ENCODE measurements at places on chromosomes 1 and 21.
A peak's percentile ranks its signal among the peaks of the same experiment; 100 is the strongest.

GRCh38 chr1:9699361-9699760 lies 47.8 kb downstream of the PIK3CD start:
- no peak for DNase-seq

DNA sequence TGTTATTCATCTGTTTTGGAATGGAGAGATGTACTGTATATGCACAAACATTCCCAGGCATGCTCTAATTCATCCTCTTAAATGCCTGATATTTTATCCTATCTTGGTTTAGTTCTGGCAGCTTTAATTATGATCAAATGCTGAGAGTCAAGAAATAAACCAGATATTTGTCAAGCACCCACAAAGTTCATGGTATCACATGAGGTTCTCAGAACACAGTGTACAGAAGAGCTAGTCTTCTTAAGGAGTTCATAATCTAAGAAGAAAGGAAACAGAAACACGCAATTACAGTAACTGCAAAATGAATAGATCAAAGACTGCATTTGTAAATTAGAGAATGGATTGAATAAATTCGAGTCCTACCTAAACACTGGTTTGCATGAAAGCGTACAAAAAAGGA lies 58.3 kb upstream of the KCNH1 start:
- DNase-seq = no peak

DNA sequence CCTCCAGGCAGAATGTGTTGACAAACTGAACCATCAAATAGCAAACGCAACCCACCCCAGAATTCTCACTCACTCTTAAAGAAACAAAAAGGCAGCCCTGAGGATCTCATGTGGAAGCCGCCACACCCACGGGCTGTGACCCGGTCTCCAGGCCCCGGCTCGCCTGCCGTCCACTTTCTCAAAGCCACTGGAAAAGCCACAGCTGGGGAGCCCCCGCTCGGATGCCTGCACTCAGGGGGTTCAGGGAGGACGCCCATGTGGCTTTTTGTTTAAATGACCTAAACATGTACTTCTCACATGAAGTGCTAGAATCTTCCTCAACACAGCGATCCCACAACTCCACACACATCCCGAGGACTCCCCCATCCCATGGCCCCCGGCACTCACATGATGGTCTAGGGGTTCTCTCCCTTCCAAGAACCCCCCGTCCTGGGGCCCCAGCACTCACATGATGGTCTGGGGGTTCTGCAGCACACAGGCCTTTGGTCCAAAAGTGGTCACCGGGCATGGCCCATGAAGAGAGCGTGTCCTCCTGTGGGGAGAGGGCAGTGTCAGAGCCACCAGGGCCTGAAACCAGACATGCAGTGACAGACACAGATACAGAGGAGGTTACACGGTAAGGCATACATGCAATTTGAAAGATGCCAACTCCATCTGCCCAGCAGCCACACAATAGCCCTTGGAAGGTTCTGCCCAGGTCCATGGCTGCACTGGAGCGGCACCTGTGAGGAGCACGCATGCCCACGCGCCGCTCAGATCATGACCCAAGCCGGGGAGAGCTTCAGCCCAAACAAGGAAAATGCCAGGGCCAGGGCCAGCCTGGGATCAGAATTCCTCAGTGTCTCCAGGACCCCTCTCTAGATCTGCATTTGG lies 16.5 kb downstream of the NADK start:
- no peak for DNase-seq

DNA sequence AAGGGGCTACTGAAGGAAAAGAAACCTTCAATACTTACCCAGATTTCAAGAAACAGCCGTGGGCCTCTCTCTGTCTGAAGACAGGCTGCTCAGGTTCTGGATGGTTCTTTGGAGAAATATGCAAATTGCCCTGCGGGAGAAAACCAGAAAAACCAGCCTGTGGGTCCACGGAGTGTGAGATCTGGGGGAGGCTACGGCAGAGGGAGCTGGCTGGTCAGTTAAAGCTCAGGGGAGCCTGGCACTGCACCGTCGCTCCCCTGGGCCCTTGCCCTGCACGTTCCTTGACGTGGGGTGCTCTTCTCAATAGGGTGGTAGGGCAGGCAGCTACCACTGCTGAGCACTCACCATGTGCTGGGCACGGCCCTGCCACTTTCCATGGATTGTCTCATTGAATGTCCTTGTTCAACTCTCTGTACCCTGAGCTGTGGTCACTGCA lies 12.7 kb downstream of the TMCO4 start:
- DNase-seq = no peak

DNA sequence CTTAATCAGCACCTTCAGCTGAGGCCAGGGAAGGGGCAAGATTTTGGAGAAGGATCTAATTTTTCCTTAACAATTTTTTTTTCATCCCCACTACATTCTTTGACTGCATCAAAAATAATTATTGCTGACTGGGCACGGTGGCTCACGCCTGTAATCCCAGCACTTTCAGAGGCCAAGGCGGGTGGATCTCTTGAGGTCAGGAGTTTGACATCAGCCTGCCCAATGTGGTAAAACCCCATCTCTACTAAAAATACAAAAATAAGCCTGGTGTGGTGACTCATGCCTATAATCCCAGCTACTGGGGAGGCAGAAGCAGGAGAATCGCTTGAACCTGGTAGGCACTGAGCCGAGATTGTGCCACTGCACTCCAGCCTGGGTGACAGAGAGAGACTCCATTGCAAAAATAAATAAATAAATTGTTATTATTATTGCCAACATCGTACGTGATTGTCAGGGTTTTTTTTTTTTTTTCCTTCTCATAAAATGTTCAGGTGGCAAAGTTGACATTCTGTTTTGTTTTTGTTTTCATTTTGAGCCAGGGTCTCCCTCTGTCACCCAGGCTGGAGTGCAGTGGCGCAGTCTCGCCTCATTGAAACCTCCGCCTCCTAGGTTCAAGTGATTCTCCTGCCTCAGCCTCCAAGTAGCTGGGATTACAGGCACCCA lies 37.3 kb upstream of the MORC3 start:
- DNase-seq = no peak

DNA sequence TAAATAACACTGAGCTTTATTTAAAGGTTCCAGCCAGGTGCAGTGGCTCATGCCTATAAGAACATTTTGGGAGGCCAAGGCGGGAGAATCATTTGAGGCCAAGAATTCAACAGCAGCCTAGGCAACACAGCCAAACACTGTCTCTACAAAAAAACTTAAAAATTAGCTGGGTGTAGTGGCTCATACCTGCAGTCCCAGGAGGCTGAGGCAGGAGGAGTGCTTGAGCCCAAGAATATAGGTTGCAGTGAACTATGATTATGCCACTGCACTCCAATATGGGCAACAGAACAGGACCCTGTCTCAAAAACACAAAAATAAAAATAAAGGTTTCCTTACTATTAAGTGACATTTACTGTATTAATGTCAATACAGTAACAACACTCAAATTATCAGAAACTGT lies 2.1 kb downstream of the TAF12 start:
- DNase-seq = no peak

- no peak for DNase-seq
Measured at GRCh38 chr1:160662910-160663309, 16.1 kb upstream of the SLAMF1 start.

DNA sequence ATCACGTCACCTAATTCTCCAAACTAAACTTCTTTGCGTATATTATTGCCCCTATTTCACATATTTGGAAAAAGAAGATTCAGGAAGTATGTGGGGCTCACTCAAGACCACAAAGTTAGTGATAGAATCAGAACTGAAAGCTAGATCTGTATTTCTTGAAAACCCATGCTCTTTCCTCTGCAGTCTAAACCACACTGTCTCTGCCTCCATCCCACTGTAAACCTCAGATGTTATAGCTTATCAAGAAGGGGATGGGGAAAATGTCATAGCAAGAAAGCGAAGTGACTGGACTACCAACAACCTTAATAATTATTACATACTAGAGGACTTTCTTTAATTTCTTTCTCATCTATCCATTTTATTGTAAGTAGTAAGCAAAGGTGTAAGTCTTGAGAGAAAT lies 257.7 kb upstream of the SGIP1 start:
- no peak for DNase-seq

GRCh38 chr1:182367926-182368325 lies 23.7 kb downstream of the GLUL start:
- DNase-seq = no peak

GRCh38 chr1:18352636-18353265 lies 128.0 kb upstream of the KLHDC7A start:
- no peak for DNase-seq

GRCh38 chr1:151013518-151013917 lies 5.3 kb downstream of the PRUNE1 start:
- no peak for DNase-seq

GRCh38 chr1:47229886-47230691 lies 1.9 kb downstream of the TAL1 start:
- no peak for DNase-seq

- no peak for DNase-seq
Measured at GRCh38 chr1:12745126-12745991, 641 bp upstream of the CFAP107 start.

DNA sequence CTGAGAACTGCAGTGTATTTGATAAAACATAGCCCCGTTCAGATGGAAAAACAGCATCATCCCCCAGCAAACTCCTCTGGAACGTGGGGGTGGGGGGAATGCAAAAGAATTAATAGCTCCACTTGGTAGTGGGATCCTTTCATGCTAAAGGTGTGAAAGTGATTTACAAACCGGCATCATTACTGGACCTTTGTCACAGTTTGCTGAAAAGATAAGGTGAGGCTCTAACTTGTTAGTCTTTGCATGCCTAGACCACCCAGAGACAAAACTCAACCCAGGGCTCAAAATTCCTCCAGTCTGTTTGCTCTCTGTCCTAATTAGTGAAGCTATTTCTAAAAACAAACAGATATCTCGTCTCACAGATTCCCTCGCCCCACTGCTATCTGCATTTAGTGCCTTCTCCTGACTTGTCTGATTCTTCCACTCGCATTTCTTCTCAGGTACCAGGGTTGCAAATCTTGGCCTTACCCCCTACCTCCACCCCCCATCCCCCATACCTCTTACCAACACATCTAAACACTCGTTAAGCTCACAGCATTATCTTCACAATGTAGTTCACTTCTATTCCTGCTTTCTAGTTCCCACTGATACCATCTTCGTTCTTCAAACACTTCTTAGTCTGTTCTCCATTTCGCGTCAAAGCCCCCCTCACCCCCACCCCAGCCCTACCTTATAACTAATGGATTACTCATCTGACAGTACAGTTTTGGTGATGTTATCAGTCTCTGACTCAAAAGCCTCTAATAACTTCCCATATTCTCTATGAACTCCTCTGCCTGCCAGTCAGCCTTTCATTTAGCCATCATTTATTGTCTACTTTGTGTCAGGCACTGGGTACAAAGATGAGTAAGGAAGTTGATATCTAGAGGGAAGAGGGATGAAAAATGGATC lies 11.8 kb downstream of the IER5 start:
- peak; percentile 43 for DNase-seq

GRCh38 chr1:44261171-44261817 lies 48.0 kb downstream of the DMAP1 start:
- no peak for DNase-seq

- peak; percentile 59 for DNase-seq
Measured at GRCh38 chr1:28056129-28056925, 32.1 kb downstream of the EYA3 start.

- DNase-seq = no peak
Measured at GRCh38 chr1:28314547-28314941, 14.3 kb upstream of the MED18 start.

- no peak for DNase-seq
Measured at GRCh38 chr1:11851180-11851579, 3.6 kb upstream of the NPPA start.

DNA sequence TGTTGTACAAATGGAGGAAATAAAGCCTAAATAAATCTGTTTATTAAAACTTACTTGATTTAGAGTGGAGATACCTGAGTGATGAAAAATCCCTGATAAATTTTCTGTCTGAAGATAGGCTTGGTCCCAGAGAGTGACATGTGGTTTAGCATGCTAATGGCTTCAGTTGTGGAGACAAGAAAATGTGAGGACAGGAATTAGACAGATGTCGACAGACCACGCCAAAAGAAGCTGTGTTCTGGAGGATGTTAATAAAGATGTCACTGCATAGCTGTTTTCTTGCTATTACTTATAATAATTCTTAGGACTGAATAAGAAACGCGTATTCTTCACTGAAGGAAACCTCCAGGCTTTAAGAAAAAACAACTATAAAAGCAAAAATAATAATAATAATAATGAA lies 154.9 kb downstream of the OLFM3 start:
- no peak for DNase-seq

DNA sequence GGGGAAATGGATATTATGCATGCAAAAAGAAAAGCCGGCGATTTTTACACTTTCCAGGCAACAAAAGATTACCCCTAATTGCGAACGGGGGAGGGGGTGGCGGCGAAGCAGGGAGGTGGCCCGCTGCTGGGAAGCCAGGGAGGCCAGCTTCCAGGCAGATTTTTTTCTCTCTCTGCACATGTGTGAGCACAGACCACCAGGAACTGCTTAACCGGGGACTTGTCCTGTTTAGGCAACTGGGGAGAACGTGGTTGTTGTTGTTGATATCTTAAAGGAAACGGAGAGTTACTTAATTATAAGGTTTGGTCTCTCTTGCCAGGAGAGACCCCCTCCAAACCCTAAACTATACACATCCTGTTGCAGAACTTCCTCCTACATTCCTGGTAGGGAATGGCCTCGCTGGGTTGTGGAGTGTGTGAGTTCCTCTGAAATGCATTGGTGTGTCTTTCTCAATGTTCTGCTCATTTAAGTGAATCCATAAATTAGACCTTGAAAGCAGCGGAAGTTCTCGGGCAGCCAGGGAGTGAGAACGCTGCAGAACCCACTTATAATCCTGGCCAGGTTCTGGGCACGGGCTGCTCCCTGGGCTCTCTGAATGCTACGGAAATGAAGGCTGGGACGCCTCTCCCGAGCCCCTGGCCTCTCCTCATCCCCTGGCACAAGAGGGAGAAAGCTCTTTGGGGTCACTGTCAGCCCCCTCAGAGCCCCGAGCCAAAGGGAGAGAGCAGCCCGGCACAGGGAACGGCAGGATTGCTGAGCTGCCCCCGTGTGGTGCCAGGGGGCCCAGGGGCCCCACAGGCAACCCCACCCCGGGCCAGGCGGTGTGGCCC lies 250.0 kb downstream of the FOXD2 start:
- DNase-seq = no peak

GRCh38 chr1:211833174-211833820 lies 2.7 kb upstream of the LPGAT1 start:
- no peak for DNase-seq

GRCh38 chr1:51421964-51422363 lies 91.6 kb upstream of the TTC39A start:
- no peak for DNase-seq
